ENCODE measurements at places on chromosomes 11 and 22.

DNA sequence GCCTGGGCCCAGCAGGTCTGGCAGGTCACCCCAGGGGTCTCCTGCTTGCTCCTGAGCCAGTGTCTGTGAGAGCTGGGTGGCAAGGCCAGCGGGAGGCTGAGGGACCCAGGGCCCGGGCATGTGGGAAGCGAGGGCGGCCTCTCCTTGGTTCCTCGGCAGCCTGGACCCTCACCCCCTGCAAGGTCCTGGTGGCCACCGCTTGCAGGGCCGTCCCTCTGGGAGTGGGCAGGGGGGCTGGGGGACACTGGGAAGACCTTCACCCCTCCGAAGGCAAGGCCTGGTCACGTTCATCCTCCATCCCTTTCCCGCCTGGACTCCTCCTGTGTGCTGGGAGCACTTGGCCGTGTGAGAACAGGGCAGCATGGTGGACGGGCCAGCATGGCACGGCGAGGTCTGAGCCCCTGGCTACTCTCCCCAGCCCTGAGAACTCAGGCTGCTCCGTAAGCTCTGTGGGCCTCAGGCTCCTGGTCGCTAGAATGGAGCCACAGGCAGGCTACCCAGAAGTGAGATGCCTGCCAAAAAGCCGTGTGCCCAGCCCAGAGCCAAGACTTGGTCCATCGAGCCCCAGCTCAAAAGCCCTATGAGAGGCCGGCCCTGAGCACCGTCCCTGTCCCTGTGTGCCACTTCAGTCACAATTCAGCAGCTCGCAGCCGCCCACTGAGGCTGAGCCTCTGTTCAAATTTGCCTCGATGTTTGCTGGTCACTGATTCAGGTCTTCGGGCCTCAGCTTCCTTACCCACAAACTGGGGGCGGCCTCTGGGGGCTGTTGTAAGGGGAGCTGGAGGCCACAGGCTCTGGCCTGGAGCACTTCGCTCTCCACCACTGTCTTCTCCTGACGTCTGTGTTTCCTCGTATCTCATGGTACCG is 45.0 kb downstream of the IGLL1 start:
- DNase-seq, result no peak

DNA sequence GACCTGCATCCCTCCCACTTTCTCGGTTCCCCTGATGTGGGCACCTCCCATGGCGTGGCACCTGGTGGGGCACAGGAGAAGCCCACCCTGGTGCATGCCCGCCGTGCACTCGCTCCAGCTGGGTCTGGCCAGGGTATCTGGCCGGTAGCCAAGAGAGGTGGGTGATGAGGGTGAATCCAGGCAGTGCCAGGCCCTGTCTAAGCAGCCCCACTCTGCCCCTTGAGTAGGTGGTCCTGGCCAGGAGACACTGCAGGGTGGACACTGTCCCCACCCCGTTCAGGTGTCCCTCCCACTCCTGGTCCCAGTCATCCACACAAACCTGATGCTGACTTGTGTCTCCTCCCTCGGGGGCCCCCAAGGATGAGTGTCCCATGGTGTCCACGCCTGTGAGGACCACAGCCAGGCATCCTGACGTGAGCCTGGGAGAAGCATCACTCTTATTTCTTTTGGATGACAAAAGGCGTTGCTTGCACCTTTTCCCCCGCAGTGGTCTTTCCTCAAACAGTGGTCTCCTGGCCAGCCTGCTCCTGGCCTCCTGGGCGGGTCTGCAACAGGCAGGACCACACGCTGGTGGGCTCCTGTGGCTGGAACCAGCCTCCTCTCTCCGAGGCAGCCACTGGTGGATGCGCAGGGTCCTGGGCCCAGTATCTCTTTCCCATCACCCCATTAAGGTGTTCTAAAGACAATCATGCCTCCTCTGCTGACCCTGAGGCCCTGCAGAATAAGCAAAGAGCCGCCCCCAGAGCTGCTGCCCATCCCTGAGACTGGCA is 922.3 kb downstream of the BRD1 start:
- no peak for DNase-seq

DNA sequence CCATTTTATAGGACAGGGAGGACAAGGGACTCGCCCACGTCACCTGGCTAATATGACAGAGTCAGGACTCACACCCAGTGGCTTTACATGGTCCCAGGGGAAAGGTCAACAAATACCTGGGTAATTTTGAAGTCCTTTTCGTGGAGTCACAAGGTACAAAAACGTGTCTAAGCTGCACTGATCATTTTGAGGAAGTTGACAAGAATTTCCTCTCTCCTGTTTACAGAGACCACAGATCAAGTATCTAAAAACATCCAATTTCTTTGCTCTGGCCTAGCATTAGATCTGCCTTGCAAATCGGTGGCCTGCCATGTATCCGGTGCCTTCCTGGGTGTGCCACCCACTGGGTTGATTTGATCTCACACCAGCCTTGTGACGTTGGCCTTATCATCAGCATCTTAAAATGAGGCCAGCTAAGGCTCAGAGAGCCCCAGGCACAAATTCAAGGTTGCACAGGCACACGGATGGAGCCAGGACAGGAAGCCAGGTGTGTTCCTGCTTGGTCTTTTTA is 17.6 kb downstream of the GDPD5 start:
- peak; percentile 77 for DNase-seq

- DNase-seq, result no peak
These were observed 1487.3 kb downstream of the TBC1D22A start for GRCh38 chr22:48249713-48250268.

Data from hematopoietic multipotent progenitor cell treated with erythropoietin and hydrocortisone succinate and interleukin-3 and kit ligand, for 8 days (in vitro differentiated cells).